Activated CD4-positive, alpha-beta T cell treated with anti-CD3 and anti-CD28 coated beads, Interleukin-2, amount 50 U/mL, for 16 hours (primary cell): ENCODE measurements at places on chromosomes 5 and 9.

- DNase-seq, result no peak
These were observed 27.4 kb downstream of the PTPA start for GRCh38 chr9:129138476-129139232.

DNA sequence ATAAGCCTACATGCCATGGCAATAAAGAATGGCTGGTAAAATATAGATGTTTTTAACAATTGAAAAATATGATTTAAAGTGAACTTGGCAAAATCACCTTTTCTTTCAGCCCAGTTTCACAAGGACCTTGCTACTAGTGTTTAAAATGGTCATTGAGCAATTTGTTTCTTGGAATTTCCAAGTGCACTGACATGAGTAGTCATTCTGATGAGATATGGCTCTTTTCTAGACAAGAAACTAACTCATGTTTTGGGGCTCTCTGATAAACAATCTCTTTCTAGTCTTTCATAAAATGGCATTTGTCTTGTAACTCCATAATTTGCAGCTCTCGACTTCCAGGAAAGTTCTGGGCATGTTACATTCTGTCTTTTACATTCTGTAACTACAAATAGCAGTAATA, 176.8 kb downstream of the NR2F1-AS1 start:
- DNase-seq, result no peak

- peak; percentile 90 for DNase-seq
These were observed 28.4 kb upstream of the GPR150 start for GRCh38 chr5:95591490-95591901.

- DNase-seq, result no peak
These were observed 156.4 kb downstream of the EDIL3 start for GRCh38 chr5:84228266-84228665.

DNA sequence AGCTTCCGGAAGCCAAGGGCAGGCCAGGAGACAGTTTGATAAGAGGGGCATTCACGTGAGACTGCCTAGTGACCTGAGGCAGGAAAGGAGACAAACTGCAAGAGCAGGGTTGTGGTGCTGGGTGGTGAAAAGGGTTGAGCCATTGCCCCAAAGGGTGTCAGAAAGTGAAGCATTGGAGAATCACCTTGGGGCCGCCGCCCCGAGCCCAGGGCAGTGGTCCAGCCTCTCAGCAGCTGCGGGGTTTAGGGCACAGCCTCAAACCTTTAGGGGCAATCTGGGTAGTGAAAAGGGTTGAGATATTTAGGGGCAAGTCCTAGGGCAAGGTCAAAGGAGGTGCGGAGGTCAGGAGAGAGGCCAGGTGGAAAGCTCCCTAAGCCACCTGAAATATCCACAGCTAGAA, 10.4 kb upstream of the ANKRD33B start:
- no peak for DNase-seq

DNA sequence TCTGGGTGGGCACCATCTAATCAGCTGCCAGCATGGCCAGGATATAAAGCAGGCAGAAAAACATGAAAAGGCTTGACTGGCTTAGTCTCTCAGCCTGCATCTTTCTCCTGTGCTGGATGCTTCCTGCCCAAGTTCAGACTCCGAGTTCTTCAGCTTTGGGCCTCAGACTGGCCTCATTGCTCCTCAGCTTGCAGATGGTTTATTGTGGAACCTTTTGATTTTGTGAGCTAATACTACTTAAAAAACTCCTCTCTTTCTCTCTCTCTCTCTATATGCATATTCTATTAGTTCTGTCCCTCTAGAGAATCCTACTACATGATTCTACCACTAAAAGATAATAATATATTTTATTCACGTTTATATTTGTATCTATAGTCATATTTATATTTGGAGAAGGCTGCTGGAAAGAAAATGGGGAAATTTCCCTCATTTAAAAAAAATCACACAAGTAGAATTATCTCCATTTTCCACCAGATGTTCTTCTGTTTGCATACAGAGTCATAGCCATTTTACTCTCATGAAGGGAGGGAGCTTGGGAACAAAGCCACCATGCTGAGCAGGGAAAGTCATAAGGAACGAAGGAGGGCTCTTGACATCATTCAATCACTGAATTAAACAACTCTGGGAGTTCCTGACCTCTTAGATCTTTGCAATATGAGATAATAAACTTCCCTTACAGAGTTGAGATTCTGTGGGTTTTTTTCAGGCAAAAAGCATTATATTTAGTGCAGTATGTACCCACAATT, 1137.4 kb upstream of the CDH18 start:
- no peak for DNase-seq

DNA sequence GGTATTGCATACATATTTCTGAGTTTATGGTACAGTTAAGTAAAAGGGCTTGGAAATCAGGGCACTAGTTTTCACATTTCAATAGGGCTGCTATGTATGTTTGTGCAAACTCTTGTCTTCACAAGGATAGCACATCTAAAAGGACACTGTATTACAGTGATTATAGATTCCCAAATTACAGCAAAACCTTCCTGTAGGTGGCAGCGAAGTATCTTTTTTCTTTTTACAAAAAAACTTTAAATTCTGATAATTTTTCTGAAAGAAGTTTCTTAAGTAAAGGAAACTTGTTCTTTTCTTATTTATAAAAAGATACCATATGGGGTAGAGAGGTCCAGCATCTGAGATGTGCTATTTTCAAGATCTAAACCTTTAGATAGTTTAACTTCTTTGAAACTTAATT, 337.8 kb downstream of the PTPRD start:
- no peak for DNase-seq

- no peak for DNase-seq
These were observed 2.9 kb downstream of the TCERG1 start for GRCh38 chr5:146450002-146450401.
